ENCODE measurements at places on chromosomes 13 and 19. TPM values are rescaled to one million over a fixed set of nuclear protein-coding genes. Genes with fewer than 3 reads are reported as not detected.

Gene PABPC3
- total RNA-seq = 0.48 TPM

Gene CYP2A7
- 0.78 TPM for total RNA-seq

Gene BEST2
- total RNA-seq = 4.6 TPM

Gene MAP4K1
- total RNA-seq = 14.4 TPM

Gene PRR20C
- not detected for total RNA-seq

Gene NBEA
- 21.5 TPM for total RNA-seq

- DNase-seq = no peak
Measured at GRCh38 chr13:110993788-110994187, 78.9 kb upstream of the ANKRD10 start.

- no peak for DNase-seq
Measured at GRCh38 chr19:10766049-10766623, 48.3 kb downstream of the DNM2 start.

- DNase-seq = no peak
Measured at GRCh38 chr19:46962030-46962570, 57.5 kb upstream of the NPAS1 start.

DNA sequence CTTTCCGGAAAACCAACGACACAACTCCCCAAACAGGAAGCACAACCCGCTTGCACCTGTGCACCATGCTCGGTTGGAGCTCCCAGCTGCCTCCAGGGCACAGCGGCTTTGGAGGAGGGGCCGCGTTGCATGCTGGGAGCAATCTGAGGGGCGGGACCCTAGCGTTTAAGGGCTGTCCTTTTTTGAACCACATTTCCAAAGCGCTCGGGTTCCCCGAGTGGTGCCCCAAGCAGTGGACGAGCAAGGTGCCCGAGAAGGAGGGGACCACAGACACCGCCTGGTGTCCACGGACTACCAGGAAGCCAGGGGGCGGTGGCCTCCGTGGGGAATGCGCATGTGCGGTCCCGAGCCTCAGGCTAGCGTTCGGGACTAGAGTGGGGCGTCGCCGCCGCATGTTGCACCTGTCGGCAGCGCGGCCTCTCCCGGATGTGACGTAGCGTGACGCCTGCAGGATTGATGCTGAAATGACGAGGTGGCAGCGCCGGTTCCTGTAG is 11.9 kb upstream of the ZNF57 start:
- no peak for DNase-seq

GRCh38 chr13:43804461-43805070 is 17.8 kb upstream of the ENOX1 start:
- no peak for DNase-seq

GRCh38 chr13:43965459-43965845 is 85.7 kb downstream of the LACC1 start:
- DNase-seq = no peak

- DNase-seq = no peak
Measured at GRCh38 chr13:40247845-40248244, 418.6 kb downstream of the FOXO1 start.

GRCh38 chr19:5567360-5567969 is at the start of gene TINCR:
Gene TINCR (minus strand): TSS chr19:5567953.
- peak; percentile 82 for DNase-seq

- no peak for DNase-seq
Measured at GRCh38 chr19:50293263-50294004, 35.7 kb downstream of the KCNC3 start.

DNA sequence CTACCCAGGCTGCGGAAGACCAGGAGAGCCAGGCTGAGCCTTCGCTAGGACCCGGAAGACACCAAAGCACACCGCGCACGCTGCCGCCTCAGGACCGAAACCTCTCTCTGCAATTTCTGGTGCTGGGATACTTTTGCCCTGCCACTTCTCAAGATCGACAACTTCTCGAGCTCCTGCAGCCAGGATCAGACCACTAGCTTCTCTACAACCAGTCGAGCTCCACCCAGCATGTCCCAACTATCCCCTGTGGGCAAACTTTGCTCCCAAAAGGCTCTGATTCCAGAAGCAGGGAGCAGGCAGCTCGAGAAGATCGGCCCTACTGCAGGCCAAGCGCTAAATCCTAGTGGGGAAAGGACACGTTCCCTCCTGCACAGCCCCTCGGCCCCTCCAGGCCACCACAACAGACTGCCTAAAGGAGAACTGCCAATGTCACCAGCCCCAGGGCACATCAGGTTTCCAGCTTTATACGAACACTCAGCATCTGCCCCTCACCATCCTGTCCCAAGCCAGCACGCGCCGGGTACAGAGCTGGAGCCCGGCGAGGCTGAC is 979 bp downstream of the AKAP8 start:
- DNase-seq = no peak

DNA sequence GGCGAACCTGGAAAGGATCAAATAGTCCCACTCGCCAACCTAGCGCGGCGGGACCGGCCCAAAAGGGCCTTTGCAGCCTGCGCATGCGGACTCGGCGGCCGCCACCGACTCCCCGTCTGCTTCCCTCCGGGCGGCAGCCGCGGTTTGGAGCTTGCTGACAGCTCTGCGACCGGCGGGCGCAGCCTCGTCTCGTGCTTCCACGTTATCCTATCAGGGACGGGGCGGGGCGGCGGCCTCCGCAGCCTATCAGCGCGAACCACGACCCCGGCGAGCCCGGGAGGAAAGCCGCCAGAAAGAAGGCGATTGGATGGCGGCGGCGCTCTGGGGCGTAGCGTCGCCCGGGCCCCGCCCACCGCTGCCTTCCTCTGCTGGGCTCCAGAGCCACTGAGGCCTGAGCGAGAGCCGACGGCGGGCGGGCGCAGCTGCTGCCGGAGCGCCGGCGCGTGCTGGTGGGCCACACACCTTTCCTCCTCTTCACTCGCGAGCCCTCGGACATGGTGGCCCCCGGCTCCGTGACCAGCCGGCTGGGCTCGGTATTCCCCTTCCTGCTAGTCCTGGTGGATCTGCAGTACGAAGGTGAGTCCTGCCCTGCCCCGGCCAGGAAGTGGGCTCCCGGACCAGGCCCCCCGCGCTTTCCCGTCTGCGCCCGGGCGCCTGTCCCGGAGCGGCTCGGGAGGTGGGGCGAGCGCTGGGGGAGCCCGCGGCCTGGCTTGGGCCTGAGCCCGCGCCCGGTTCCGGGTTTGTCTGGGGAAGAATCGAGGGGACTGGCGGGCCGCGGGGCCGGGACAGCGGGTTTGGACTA is at the start of gene DNAJC3:
Gene DNAJC3 (plus strand): TSS at position 378 of the 802 bp plus-strand sequence. CDS start 117 bp downstream, at position 495.
- peak; percentile 92 for DNase-seq

GRCh38 chr13:21012211-21012610 is 49.2 kb downstream of the LATS2 start:
- DNase-seq = no peak
